ENCODE measurements at places on chromosomes 13 and 19.
A peak's percentile ranks its signal among the peaks of the same experiment; 100 is the strongest.

DNA sequence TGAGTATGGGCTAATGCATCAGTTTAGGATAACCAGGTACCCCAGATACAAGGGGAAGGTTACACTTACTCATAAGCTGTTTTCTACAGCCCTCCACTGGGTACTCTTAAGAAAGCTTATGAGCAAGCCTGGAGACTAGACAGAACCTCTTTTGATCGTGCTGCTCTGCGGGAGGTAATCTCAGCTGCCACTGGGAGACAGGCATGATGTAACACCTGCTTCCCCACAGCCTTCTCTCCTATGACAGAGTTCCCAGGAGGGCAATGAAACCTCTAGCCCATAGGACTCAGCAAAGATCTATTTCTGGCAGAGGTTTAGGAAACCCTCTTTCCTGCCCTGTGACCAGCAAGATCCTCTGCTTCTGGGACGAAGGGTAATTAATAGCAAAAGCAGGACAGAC lies 65.6 kb downstream of the WASF3 start:
- no peaks in the 10 kb centered on the region for H3K36me3 ChIP-seq
- no peaks in the 10 kb centered on the region for H3K27me3 ChIP-seq
- H3K4me1 ChIP-seq, result no peaks in the 10 kb centered on the region
- H3K27ac ChIP-seq, result no peak overlapping the region
- DNase-seq, result no peak
- H3K4me3 ChIP-seq, result no peak overlapping the region

GRCh38 chr19:49149652-49150105 lies 5.5 kb downstream of the HRC start:
- H3K4me3 ChIP-seq, result peak overlapping the region; percentile 69
- peaks cover 7% of the 10 kb centered on the region for H3K4me1 ChIP-seq
- DNase-seq, result peak; percentile 50
- H3K36me3 ChIP-seq, result no peaks in the 10 kb centered on the region
- peak overlapping the region; percentile 91 for H3K27ac ChIP-seq

GRCh38 chr19:46755077-46755852 lies 9.0 kb upstream of the STRN4 start:
- H3K36me3 ChIP-seq, result no peaks in the 10 kb centered on the region
- H3K4me3 ChIP-seq, result no peak overlapping the region
- no peaks in the 10 kb centered on the region for H3K4me1 ChIP-seq

- no peaks in the 10 kb centered on the region for H3K36me3 ChIP-seq
- no peak overlapping the region for H3K4me3 ChIP-seq
- no peak overlapping the region for H3K27ac ChIP-seq
- DNase-seq, result no peak
- H3K4me1 ChIP-seq, result no peaks in the 10 kb centered on the region
- H3K27me3 ChIP-seq, result no peaks in the 10 kb centered on the region
These were observed 5.1 kb upstream of the DNM2 start for GRCh38 chr19:10712754-10713153.

GRCh38 chr19:7000816-7001215 lies 20.4 kb downstream of the MBD3L2B start:
- H3K4me3 ChIP-seq, result no peak overlapping the region
- H3K36me3 ChIP-seq, result no peaks in the 10 kb centered on the region
- no peak for DNase-seq
- H3K27me3 ChIP-seq, result peaks cover 7% of the 10 kb centered on the region
- H3K27ac ChIP-seq, result no peak overlapping the region
- H3K4me1 ChIP-seq, result no peaks in the 10 kb centered on the region

- no peaks in the 10 kb centered on the region for H3K27me3 ChIP-seq
- H3K36me3 ChIP-seq, result no peaks in the 10 kb centered on the region
- H3K4me1 ChIP-seq, result no peaks in the 10 kb centered on the region
- no peak overlapping the region for H3K27ac ChIP-seq
- H3K4me3 ChIP-seq, result no peak overlapping the region
These were observed 18.2 kb downstream of the COMP start for GRCh38 chr19:18772620-18773587.

- no peak overlapping the region for H3K4me3 ChIP-seq
- DNase-seq, result no peak
- no peaks in the 10 kb centered on the region for H3K4me1 ChIP-seq
- no peaks in the 10 kb centered on the region for H3K27me3 ChIP-seq
- no peak overlapping the region for H3K27ac ChIP-seq
These were observed 23.4 kb downstream of the CEACAM21 start for GRCh38 chr19:41599175-41599966.

- H3K4me1 ChIP-seq, result no peaks in the 10 kb centered on the region
- no peak overlapping the region for H3K4me3 ChIP-seq
- H3K27me3 ChIP-seq, result no peaks in the 10 kb centered on the region
- DNase-seq, result no peak
- H3K27ac ChIP-seq, result no peak overlapping the region
These were observed 14.3 kb upstream of the FOXO1 start for GRCh38 chr13:40680659-40681323.

DNA sequence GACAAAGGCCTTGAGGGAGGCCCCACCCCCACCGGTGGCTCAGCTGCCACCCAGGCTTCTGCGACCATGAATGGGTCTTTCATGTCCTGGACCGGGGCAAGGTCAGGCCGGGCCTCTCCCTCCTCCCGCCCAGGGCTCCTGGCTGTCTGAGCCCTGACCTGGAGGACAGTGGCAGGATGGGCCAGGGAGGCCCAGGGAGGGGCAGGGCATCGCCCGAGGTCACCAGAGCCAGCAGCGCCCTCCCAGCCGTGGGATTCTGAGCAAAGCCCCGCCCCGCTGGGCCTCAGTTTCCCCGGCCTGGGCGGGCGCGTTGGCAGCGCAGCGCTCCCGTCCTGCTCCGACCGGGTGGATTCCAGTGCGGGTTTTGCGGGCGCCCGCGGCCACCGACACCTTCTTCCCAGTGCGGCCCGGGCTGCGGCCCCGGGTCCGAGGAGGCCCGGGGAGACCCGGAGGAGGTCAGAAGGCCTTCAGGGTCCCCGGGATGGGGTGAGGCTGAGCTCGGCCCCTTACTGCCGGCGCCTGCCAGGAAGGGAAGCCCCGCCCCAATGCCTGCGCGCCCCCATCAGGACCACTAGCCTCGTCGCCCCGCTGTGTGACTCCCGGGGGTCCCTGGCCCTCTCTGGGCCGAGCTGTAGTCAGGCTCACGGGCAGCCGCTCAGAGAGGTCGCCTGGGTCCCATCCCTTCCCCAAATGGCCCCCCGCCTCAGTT lies 24.6 kb upstream of the SEMA6B start:
- H3K36me3 ChIP-seq, result no peaks in the 10 kb centered on the region
- no peak overlapping the region for H3K27ac ChIP-seq
- peak overlapping the region; percentile 24 for H3K4me3 ChIP-seq
- peaks cover 3% of the 10 kb centered on the region for H3K4me1 ChIP-seq

DNA sequence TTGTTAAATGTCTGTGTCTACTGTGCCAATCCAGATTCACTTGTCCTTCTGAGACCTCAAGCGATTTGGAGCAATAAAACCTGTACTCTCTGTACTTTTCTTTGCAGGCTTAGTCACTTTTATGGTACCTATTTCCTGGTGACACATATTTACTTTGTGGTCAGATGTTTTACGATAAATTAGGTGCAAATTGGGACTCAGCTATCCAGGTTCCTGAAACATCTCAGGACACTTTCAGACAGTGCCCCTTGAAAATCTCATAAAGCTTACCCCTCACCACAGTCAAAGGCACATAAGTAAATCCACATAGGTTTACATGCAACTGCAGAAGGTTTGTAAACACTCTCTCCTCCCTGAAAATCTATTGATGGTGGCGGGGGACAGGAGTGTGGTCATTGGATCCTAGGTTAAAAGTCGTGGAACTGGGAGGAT lies 438.8 kb downstream of the EFNB2 start:
- no peaks in the 10 kb centered on the region for H3K4me1 ChIP-seq
- DNase-seq, result no peak
- no peak overlapping the region for H3K4me3 ChIP-seq
- H3K27me3 ChIP-seq, result no peaks in the 10 kb centered on the region
- no peak overlapping the region for H3K27ac ChIP-seq

GRCh38 chr19:1058112-1058511 lies 8.9 kb upstream of the ARHGAP45 start:
- no peak overlapping the region for H3K27ac ChIP-seq
- no peaks in the 10 kb centered on the region for H3K27me3 ChIP-seq
- no peaks in the 10 kb centered on the region for H3K4me1 ChIP-seq

DNA sequence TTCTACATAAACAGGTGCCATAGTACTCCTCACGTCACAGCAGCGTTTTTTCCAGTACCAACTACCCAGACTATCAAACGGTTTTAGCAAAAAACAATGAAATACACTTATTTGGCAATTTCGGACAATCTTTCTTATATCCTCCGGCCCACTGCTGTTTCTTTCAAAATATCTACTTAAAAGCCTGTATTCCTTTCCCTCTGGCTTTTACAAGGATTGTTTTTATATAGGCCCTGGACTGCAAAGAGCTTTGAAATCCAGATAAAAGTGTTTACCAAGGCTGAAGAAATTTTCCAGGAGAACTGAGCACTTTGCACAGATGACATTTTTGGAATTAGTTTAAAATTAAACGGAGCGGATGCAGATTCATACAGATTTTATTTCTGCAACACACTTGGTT lies 255.9 kb upstream of the STARD13 start:
- H3K4me3 ChIP-seq, result peak overlapping the region; percentile 69
- H3K27me3 ChIP-seq, result no peaks in the 10 kb centered on the region
- DNase-seq, result no peak
- H3K27ac ChIP-seq, result peak overlapping the region; percentile 98

DNA sequence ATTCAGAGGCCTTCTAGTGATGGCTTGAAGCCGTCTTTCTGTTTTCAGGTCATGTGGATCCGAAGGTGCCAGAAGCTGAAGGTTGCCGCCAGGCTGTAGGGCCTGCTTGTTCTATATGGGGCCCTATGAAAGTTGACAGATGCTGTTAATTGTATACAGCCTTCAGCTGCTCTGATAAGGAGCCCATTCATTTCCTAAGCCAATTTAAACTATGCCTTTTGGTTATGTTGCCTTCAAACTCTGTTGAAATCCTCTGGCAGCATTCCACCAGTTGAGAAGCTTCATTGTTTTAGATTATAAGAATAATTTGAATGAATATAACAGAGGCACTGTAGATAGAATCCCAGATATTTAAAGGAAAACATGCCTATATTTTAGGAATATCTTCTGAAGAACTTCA lies 34.4 kb downstream of the RAP2A start:
- H3K4me1 ChIP-seq, result no peaks in the 10 kb centered on the region
- no peak for DNase-seq
- H3K27ac ChIP-seq, result no peak overlapping the region
- no peaks in the 10 kb centered on the region for H3K36me3 ChIP-seq
- H3K27me3 ChIP-seq, result no peaks in the 10 kb centered on the region

- H3K36me3 ChIP-seq, result no peaks in the 10 kb centered on the region
- no peaks in the 10 kb centered on the region for H3K4me1 ChIP-seq
- no peak overlapping the region for H3K27ac ChIP-seq
- no peak for DNase-seq
- no peaks in the 10 kb centered on the region for H3K27me3 ChIP-seq
These were observed 314.4 kb downstream of the MYO16 start for GRCh38 chr13:108943842-108944241.

GRCh38 chr13:36377826-36378468 lies 31.8 kb upstream of the SPART start:
- no peaks in the 10 kb centered on the region for H3K27me3 ChIP-seq
- H3K36me3 ChIP-seq, result no peaks in the 10 kb centered on the region
- no peak for DNase-seq
- no peak overlapping the region for H3K27ac ChIP-seq

- no peak overlapping the region for H3K4me3 ChIP-seq
- DNase-seq, result no peak
- no peaks in the 10 kb centered on the region for H3K36me3 ChIP-seq
- no peak overlapping the region for H3K27ac ChIP-seq
These were observed 71.5 kb downstream of the DNAJC15 start for GRCh38 chr13:43094901-43095300.

- H3K36me3 ChIP-seq, result no peaks in the 10 kb centered on the region
- no peak overlapping the region for H3K4me3 ChIP-seq
- H3K27ac ChIP-seq, result no peak overlapping the region
- H3K27me3 ChIP-seq, result no peaks in the 10 kb centered on the region
These were observed 395.0 kb downstream of the EFNB2 start for GRCh38 chr13:106140476-106140875.

DNA sequence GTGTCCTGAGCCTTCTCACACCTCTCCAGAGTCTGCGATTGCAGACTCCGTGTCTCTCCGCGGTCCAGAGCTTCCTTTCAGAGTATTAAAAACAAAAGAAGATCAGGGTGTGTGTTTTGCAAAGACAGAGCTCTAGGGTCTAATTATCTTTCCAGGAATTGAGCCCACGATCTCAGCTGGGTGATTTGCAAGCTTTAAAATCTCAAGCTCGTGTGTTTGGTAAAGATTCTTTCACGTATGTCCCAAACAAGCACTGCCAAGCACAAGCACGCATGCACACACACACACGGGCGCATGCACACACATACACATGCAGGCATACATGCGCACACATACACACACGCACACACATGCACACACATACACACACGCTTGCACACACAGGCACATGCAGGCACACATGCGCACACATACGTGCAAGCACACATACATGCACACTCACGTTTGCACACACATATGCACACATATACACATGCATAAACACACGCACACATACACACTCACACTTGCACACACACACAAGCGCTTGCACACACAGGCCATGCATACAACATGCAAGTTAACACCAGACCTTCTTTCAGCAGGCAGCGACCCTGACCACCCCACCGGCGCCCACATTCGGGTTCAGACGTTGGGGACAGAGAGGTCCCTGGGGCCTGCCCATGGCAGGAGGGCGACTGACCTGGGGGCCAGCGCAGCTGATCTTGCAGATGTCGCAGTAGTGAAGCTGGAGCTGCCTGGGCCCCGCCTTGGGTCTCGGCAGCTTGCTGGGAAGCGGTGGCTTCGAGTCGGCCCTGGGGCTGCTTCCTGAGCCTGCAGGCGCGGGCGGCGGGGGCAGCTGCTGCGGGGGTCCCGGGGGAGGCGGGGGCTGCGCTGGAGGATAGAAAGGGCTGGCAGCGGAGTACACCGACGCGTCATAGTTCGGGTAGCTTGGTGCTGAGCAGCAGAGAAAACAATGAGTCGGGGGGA lies 37.9 kb downstream of the ZFR2 start:
- no peak for DNase-seq
- no peaks in the 10 kb centered on the region for H3K27me3 ChIP-seq
- H3K36me3 ChIP-seq, result no peaks in the 10 kb centered on the region
- no peak overlapping the region for H3K27ac ChIP-seq

- H3K27me3 ChIP-seq, result peaks cover 4% of the 10 kb centered on the region
- H3K36me3 ChIP-seq, result no peaks in the 10 kb centered on the region
- peaks cover 4% of the 10 kb centered on the region for H3K4me1 ChIP-seq
- no peak overlapping the region for H3K4me3 ChIP-seq
- H3K27ac ChIP-seq, result no peak overlapping the region
These were observed 2.5 kb downstream of the KANK3 start for GRCh38 chr19:8340341-8341096.

GRCh38 chr19:3029065-3029923 lies at the start of gene TLE2:
Gene TLE2 (minus strand): TSS chr19:3029280. CDS start chr19:3028904, 376 bp downstream.
- no peak for DNase-seq
- H3K4me3 ChIP-seq, result peak within 1 kb of the TSS; percentile 70
- H3K36me3 ChIP-seq, result no peaks in the 10 kb centered on the region
- no peaks in the 10 kb centered on the region for H3K27me3 ChIP-seq

All from breast epithelium (tissue), 4 donors.